ENCODE measurements at places on chromosomes 1 and 21.

DNA sequence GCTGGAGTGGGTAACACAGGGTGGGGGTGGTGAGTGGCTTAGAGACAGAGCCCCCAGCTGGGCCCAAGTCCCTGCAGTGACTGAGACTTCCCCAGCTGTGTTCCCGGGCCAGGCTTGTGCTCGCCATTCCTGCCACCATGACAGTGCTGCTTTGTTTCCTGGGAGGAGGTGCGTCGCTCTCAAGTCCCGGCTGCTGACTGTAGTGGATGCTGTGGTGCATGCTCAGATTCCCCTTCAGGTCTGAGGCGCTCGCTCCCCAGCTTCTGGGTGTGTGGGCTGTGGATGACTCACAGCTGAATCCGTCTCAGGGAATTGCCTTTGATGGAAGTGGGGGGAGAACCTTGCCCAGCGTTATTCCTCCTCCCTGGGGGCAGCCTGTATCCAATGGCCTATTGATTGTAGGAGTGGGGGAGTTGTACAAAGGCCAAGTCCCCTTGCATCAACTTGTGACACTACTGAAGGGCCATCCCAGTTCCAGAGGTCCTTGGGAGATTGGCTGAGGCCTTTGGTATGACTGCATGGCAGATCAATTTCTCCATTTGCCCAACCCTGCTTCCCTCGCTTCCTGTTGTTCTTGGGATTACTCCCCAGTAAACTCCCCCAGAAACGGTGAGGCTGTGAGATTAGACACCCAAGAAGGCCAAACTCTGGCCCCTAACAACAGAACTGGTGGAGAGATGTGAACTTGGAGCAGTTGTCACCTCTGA, 17.8 kb upstream of the POU3F1 start:
- no peak for DNase-seq

DNA sequence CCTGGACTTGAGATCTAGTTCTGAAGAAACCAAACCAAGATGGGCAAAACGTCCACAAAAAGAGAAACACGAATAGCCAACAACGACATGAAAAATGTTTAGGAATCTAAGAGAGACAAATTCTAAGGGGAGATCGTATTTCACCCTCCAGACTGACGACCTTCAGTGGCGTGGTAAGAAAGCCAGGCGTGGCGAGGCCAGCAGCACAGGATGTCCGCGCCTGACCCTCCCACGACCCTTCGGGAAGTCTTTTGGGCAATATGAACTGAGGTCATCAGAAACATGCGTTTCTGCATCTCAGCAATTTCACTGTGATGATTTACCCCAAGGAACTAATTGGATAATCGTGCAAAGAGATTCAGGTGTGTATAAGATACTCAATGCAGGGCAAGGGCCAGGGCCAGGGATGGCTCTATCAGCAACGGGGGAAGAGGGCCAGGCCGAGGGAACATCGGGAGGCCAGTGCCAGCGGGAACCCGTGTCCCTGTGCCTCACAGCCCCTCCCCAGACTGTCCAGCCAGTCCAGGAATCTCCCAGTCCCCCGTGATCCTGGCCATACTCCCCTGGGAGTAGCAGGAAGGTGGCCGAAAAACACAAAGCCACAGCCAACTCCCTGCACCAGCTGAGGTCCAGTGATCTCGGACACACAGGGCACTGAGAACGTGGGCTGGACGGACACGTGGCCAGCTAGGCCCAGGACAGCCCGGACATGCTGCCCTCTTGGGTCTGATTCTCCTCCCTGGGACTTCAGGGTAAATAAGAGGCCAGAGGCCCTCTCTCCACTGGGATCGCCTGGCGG, 53.6 kb upstream of the ADARB1 start:
- no peak for DNase-seq

DNA sequence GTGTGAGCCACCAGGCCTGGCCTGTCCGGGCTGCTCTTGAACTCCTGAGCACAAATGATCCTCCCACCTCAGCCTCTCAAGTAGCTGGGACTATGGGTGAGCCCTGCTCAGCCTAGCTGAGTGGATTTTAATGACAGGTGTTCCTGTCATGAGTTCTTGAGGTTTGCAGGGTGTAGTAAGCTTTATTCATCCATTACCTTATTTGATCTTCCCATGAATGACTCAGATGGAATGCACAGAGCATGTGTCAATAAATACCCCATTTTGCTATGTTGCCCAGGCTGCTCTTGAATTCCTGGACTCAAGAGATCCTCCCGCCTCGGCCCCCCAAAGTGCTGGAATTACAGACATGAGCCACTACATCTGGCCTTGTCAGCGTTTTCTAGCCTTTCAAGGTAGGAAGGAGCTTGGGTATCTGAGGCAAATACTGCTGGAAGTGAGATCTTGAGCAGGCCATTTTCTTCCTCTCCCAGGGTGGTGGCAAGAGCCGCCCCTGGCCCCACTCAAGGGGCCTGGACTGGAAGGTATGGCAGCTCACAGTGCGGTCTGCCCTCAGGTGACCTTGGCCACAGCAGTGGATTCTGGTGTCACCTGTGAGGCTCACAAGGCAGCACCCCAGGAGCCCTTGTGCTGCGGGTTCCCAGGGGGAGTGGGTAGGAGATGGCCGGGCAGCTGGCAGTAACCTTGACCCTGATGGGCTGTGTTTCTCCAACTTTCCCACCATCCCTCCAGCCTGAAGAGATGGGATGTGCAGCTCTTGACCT, 20.0 kb downstream of the PIK3CD start:
- DNase-seq = no peak

GRCh38 chr1:203146537-203146936, 19.0 kb downstream of the ADORA1 start:
- no peak for DNase-seq

DNA sequence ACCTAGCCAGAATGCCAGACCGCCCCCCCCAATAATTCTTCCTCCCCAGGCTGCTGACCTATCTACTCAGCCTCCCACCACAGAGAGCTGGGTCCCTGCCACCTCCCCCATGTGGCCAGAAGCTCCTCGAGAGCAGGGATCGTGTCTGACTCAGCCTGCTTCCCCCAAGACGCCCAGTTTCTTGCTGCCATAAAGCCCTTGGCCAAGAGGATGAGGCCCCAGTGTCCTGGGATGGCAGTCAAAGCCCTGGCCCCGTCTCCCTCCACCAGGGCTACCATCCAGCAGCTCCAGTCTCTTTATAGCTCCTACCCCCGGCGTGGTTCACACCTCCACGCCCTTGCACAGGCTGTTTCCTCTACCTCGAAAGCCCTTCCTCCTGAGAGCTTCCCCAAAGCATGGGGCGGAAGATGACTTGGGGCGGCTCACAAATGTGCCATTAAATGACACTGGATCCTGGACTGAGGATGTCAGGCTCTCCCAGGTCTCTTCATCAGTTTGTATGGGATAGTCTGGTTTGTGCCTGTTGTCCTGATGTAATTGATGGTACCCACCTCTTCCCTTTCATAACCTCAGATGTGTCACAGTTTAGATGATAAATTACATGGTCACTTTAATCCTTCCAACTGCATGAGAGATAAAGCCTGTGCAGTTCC, 13.2 kb downstream of the ADGRB2 start:
- DNase-seq = no peak

DNA sequence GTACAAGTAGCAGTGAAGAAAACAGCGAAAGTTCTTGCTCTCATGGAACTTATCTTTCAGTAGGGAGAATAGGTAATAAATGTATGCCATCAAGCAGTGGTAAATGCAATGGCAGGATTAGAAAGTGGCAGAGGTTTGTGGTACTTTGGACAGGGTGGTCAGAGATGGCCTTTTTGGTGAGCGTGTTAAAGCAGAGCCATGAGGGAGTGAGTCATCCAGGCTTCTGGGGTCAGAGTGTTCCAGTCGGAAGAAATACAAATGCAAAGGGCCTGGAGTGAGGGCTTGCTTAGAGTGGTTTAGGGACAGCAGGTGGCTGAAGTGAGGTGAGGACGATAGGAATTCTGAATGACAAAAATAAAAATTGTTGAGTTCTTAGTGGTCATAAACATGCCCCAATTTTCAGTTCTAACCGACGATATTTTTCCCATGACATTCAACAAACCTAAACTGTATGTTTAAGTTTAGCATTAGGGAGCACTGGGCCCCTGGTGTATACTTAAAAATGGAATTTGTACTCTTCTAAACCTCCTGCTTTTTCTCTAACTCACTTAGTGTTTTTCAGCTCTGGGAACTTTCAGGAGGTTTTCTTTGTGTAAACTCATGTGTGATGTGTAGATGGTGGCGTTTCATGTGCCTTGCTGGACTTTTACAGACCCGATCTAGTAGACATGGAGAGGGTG, 78.2 kb downstream of the MACF1 start:
- DNase-seq = no peak

- no peak for DNase-seq
Observed at GRCh38 chr1:145949219-145949618, 8.6 kb downstream of the LIX1L start.

DNA sequence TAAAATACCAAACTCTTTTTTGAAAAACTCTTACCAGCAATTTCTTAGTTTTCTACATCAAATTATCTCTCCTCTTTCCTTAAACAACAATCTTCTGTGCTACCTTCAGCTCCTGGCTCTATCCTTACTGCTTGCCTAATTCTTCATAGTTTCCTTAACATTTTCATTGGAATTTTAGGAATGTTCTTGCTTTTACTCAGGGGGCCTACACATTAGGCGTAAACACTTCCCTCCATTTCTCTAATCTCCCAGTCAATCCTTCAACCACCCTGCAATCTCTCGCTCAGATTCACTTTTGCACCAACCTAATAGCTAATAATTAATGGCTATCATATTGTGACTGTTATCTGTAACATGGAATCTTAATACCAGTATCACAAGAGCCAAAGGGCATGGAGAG, 50.1 kb downstream of the ADAMTS5 start:
- no peak for DNase-seq

- no peak for DNase-seq
Observed at GRCh38 chr1:224433701-224434672, 610 bp downstream of the WDR26 start.

GRCh38 chr1:14678011-14678638, 79.6 kb downstream of the KAZN start:
- DNase-seq = no peak

DNA sequence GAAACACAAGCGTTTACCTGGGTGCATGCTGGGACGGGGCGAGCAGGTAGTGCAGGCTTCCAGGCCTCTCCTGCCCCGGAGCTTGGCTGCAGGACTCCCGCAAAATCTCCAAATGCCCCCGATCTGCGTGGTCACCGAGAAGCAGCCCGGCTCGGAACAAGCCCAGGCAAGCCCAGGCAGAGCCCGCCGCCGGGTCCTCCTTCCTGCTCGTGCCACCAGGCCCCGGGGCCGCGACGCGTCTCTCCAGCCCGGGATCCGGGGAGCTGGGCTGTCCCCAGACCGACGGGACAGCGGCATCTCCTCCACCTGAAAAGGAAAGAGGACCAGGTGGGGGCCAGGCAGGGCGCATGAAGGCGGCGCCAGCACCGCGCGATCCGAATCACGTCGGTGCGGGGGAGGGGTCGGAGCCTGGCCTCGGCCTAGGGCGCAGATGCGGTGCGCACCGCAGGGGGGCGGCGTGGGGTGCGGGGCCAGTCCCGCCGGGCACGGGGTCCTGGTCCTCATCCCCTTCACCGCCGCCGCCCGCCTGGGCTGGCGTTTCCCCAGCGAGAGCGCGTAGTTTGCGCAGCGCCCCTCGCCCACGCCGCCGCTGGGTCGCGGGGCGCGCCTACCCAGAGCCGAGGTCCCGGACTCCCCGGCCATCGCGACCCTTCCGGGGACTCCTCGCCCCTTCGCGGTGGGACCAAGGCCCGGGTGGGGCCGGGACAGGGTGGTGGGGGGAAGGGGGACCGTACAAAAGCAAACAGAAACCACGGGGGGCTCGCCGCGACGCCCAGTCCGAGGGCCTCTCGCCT, 52.4 kb upstream of the H6PD start:
- DNase-seq = no peak

GRCh38 chr1:169604781-169605560, 18.7 kb upstream of the F5 start:
- DNase-seq = peak; percentile 35

GRCh38 chr1:234755449-234755863, 145.5 kb upstream of the IRF2BP2 start:
- DNase-seq = no peak

- DNase-seq = no peak
Observed at GRCh38 chr1:167196166-167196565, 24.5 kb upstream of the POU2F1 start.

DNA sequence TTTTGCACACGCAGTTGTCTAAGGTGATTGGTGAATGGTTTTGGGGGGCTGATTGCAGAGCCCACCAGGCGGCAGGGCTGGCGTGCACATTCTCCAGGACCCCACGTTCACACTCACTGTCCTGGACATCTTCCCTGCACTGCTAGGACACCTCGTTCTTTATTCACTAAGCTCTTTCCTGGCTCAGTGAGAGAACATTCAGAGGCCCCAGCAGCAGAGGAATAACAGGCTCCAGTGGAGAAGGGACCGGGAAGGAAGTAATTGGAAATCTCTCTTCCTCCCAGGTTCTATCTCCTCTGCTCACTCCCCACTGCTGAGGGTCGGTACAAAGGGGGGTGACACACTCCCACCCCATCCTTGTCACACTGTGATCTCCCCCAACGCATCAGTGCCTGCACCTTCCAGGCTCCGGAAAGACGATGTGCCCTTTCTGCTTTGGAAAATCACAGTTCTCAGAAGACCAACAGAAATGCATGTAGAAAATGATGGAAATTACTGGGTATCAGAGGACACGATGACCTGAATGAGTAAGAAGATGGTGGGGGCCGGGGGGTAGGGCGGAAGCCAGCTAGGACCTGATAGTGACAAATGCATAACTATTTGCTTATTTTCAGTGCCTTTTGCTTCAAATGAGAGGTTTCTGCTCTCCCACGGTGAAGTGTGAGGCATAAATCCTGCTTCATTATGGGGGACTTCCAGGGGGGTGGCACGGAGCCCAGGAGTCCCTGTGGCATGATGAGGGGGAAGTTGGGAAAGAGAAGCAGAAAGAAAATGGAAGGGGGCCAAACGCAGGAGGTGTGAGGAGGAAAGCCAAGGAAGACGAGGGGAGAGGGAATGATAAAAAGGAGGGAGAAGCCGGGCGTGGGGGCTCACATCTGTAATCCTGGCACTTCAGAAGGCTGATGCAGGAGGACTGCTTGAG, 25.2 kb upstream of the KIF26B start:
- DNase-seq = no peak

DNA sequence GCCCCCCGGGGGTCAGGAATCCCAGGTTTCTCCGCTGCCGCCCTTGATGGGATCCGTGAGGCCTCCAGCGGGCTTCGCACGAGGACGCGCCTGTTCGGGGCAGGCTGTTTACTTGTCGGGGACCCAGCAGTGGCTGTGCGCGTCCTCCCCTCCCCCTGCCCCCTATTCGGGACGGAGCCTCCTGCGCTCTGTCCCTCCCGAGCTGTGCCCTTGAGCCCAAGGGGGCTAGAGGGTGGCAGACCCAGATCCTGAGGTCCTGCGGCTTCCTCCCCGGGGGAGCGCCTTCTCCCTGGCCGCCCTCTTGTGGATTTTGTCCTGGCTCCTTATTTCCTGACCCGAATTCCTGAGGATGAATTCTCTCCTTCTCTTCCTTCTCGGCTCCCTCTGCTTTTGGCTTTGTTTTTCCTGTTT, 38.4 kb downstream of the PIK3CD start:
- DNase-seq = no peak
